Fibroblast of upper back skin (primary cell): ENCODE measurements at places on chromosomes 3 and 15.

DNA sequence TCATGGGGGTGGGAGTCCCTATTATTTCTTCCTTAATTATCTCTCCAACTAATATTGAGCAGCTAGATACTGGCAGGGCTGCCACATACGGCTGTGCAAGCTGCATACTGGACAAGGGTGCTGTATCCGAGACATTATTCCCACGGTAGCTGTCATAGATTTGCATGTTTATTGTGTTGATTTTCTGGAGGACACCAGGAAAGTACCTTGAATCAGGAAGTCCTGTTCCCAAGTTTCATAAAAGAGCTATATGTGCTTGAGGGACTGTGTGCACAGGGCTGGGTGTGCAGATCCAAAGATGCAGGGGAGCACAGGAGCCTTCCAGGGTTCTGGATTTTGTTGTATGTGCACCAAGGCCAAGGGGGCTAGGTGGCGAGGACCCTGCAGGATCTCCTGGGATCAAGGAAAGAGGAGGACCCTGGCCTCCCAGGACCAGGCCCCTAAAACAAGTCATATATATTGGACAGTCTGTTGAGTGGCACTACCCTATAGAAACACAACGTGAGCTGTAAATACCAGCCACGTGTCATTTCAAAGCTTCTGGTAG, 119.2 kb upstream of the ALDH1A3 start:
- no peak for DNase-seq

- DNase-seq: peak; percentile 8
Observed at GRCh38 chr15:91413142-91413541, 313.1 kb downstream of the SV2B start.

- DNase-seq: peak; percentile 52
Observed at GRCh38 chr15:62324382-62324781, 159.3 kb upstream of the C2CD4B start.

DNA sequence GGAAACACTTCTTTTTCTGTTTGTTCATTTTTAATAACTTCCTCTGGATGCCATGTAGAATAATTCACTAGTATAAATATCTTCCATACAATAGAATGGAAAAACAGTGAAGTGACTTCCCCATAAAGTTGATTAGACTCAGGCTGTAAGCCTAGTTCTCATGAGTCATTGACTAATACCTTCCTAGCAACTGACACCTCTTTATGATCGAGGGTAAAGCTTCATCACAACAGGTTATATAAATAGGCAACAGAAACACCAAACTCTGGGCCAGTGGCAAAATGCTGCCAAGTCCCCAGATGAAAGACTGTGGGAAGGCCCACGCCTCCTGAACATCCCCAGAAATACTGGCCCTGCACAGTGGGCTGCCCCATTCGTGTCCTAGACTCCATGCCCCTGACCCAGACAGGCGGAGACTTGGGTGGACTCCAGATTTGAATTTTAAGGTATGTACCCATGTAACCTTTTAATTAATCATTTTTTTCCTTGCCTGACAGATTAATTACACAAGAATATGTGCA, 71.3 kb upstream of the TBC1D23 start:
- no peak for DNase-seq

DNA sequence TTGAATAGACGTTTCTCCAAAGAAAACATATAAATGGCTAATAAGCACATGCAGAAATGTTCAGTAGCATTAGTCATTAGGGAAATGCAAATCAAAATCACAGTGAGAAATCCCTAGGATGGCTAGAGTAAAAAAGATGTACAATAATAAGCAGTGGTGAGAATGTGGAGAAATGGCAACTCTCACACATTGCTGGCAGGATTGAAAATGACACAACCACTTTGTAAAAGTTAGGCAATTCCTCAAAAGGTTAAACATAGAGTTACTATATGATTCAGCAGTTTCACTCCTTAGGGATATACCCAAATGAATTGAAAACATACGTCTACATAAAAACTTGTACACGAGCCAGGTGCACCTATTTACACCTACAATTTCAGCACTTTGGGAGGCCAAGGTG, 108.7 kb downstream of the ITPR1 start:
- no peak for DNase-seq

- DNase-seq: peak; percentile 99
Observed at GRCh38 chr3:177835008-177835407, 637.7 kb upstream of the TBL1XR1 start.

DNA sequence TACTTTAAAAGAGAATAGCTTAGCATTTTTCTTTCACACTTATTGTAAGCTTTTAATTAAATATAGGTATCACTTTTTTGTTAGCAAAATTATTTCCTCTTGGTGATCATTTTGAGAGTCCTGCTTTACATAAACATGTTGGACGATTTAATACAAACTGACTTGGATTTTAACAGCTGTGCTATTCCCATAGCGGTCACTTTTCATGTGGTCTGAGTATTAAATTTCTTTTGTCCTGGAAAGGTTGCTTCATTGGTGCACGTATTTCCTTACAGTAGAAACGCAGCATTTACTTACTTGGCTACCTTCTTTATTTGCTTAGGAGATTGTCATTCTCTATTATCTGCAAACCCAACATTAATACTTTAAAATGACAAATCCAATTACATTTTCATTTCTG, 109.4 kb downstream of the ATG7 start:
- peak; percentile 57 for DNase-seq

DNA sequence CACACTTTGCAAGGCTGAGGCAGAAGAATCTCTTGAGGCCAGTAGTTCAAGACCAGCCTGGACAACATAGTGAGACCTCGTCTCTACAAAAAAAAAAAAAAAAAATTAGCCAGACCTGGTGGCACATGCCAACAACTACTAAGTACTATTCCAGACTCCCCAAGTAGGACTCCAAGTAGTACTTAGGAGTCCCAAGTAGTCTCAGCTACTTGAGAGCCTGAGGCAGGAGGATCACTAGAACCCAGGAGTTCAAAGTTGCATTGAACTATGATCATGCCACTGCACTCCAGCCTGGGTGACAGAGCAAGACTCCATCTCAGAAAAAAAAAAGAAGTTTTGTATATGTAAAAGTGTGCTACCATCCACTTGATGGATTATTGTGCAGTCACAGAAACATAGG, 486.6 kb downstream of the SOX2 start:
- DNase-seq: no peak

DNA sequence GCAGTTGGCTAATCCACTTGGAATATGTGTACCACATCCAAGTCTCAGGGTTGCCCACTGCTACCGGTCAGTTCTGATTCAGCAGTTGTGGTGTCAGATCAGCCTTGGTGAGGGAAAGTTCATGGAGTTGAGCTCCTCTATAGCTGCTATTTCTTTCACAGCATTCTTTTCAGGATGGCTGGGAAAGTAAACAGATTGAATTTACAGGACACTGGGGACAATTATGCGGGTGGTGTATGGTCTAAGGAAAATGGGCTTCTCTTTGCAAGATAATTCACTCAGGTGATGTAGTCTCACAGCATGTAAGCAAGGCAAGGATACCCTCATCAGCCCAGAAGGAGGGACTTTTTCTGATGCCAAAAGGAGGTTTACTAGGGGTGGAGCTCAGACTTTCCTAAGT, 249.9 kb downstream of the DOCK3 start:
- DNase-seq: no peak
